ENCODE measurements at places on chromosomes 4 and X. TPM values are rescaled to one million over a fixed set of nuclear protein-coding genes. Genes with fewer than 3 reads are reported as not detected.

Gene PABPC1L2B
- total RNA-seq: not detected

Gene TEX13B
- not detected for total RNA-seq

Gene SERPINA7
- total RNA-seq: not detected

Gene ADAM29
- not detected for total RNA-seq

Gene SMARCA1
- 34.7 TPM for total RNA-seq

Gene TRPC5OS
- total RNA-seq: not detected

Gene FABP2
- total RNA-seq: not detected

Gene STS
- total RNA-seq: 0.64 TPM

Gene BTK
- total RNA-seq: not detected

Gene TLR3
- total RNA-seq: 1.7 TPM

Gene EVC2
- 8.3 TPM for total RNA-seq

Gene ERVMER34-1
- total RNA-seq: 2.9 TPM

Measured in tracheal epithelial cell (primary cell).